ENCODE measurements at places on chromosomes 2 and 18.

- DNase-seq: no peak
Measured at GRCh38 chr2:24328010-24328409, 32.3 kb downstream of the ITSN2 start.

DNA sequence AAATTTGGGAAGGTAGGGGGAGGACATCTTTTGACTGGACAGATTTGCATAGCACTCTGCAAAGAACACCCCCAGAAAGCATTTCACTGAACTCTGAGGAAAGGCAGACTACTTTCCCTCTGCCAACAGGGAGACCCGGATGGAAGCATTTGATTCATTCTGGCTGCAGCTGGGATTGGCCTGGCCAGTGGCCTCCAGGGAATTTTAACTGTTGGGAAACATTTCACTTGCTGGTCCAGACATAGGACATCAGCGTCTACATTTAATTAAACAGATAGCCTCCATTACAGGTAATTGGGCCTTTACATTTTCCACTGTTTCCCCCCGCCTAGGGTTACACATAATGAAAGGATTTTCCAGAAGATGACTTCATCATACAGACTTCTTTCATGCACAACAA is 92.8 kb downstream of the MARCHF4 start:
- DNase-seq: no peak

GRCh38 chr2:232626584-232626983 is 6.8 kb upstream of the EFHD1 start:
- no peak for DNase-seq

DNA sequence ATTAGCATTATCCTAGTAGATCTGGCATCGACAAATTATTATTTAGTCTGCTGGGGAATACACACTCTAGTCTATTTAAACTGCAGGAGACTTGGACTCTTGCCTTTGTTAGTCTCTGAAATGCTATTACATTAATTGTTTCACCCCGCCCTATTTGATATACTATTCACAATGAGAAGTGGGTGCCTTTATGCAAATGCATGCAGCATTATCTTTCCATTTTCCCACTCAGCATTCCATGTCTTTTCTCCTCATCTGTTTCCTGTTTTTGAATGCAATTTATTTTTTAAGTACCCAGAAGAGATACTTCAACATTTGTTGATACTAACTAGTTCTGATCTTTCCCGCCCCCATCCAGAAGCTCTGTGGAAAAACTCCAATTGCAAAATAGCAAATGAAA is 395.3 kb upstream of the NXPH2 start:
- no peak for DNase-seq

DNA sequence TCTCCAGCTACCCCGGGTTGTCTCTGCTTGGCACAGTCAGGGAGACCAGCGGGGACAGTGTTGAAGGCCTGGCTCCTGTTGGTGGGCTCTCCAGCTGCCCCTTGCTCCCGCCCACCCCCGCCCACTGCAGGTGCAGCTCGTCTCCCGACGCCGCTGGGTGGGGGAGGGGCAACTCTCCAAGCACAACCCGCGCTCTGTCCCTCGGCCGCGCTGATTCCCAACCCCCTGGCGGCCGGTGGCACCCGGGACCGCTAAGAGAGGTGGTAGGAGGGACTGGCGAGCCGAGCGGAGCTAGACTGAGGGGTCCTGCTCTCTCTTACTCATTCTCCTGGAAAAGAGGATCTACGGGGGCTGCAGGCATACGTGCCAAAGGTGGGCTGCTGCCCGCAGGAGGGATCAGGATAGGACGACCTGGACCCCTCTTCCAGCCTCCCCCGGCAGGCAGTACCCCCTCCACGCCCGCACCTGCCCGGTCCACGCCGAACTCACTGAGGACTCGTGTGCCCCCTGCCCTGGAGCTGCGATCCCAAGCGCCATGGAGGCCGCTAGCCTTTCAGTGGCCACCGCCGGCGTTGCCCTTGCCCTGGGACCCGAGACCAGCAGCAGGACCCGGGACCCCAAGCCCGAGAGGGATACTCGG is 44.5 kb downstream of the DDX18 start:
- DNase-seq: no peak

All from CD4-positive, alpha-beta T cell treated with Interleukin-17A for 4 hours (primary cell).